ENCODE measurements at places on chromosomes 2 and 18. TPM values are rescaled to one million over a fixed set of nuclear protein-coding genes. Genes with fewer than 3 reads are reported as not detected.

Gene GATA6
- total RNA-seq: 1.7 TPM

Gene NTSR2
- not detected for total RNA-seq

Gene ZC3H15
- total RNA-seq: 81.4 TPM

Gene DYNAP
- not detected for total RNA-seq

Gene RPRM
- not detected for total RNA-seq

Gene ANKRD30BL
- total RNA-seq: not detected

Gene EPAS1
- total RNA-seq: 89.4 TPM

Gene MROH2A
- 0.12 TPM for total RNA-seq
